ENCODE measurements at places on chromosomes 6 and 20.

DNA sequence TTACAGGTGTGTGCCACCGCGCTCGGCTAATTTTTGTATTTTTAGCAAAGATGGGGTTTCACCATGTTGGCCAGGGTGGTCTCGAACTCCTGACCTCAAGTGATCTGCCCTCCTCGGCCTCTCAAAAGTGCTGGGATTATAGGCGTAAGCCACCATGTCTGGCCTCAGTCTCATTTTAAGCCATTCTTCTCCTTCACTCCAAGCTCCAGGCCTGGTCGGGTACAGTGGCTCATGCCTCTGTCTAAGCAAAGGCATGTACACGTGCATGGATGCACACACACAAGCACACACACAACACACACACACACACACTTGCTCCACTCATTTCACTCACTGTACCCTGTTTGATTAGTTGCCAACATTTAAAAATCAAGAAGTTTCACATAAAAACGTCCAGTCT is 7.7 kb upstream of the PARD6B start:
- DNase-seq = no peak

DNA sequence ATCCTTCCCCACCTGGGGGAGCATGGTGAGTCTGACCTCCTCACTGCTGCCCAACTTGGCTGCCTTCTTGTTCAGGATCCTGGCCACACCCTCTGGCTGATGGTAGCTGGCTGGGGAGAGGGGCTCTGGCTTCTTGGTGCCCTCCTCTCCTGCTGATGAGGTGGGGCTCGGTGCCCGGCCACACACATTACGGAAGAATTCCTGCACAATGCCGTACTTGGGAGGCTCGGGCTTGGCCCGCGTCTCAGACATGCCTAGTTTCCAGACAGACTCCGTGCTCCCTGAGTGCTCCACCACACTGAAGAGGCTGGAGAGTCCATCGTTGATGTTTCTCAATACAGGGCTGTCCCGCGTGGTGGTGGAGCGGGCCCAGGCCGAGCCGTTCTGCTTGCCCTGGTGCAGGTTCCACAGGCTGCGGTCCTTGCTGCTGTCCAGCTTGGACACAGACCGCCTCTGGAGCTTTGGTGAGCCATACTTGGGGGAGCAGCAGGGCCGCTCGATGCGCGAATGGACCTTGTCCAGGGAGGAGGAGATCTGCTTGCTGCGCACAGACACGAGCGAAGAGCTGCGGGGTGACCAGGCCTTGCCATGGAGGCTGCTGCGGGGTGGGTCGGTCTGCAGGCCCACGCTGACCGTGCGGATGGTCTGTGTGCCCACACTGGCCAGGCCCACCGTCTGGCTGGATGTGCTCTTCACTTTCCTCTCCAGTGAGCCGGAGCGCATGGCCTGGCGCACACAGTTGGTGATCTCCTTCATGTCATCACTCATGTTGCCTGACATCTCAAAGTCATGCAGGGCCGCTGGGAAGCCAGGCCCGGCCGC is 19.9 kb upstream of the DSN1 start:
- no peak for DNase-seq

DNA sequence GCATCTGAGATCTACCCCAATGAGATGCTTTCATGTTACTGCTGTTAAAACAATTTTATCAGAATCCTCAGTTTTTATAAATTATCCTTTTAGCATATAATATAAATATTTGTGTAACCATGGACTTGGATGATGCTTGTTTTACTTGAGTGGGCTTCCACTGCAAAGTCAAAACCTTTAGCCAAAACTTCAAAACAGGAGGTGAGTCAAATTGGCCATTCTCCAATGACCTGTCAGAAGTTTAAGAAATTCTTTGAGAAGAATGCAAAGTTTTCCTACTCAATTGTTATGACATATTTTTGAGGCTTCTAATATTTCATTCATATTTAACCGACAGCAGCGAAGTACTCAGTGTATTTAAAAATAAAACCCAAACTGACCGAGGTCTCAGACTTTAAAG is 507.9 kb downstream of the EYS start:
- no peak for DNase-seq

DNA sequence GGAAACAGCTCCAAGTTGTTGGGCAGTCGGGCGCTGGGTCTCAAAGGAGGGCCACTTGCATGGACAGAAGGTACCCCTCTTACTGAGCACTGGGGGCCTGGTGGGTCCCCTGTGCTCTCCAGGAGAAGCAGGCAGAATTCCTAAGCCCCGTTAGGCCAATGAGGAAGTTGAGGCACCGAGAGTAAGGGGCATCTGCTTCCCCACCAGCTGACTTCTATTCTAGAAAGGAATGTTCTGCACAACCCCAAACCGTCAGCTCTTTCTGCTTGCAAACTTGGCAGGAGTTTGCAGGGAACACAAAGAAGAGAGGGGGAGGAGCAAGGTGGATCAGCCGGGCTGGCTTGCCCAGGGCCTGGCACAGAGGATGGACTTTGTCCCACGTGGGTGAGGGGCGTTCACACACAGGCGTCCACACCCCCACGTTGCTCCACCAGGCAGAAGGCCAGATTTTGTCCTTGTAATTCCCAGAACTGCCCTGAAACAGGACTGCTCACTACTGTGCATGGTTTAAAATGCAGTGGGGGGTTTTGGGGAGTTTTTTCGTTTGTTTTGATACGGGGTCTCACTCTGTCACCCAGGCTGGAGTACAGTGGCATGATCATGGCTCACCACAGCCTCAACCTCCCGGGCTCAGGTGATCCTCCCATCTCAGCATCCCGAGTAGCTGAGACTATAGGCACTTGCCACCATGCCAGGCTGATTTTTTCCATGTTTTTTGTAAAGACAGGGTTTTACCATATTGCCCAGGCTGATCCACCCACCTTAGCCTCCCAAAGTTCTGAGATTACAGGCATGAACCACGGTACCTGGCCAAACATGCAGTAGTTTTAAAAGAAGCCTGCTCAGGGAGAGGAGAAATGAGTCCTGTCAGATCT is 93.3 kb downstream of the SNX5 start:
- DNase-seq = no peak

- DNase-seq = peak; percentile 68
Observed at GRCh38 chr6:148203970-148204369, 138.7 kb upstream of the SASH1 start.

GRCh38 chr20:39875492-39876110 is 813.4 kb downstream of the MAFB start:
- no peak for DNase-seq

DNA sequence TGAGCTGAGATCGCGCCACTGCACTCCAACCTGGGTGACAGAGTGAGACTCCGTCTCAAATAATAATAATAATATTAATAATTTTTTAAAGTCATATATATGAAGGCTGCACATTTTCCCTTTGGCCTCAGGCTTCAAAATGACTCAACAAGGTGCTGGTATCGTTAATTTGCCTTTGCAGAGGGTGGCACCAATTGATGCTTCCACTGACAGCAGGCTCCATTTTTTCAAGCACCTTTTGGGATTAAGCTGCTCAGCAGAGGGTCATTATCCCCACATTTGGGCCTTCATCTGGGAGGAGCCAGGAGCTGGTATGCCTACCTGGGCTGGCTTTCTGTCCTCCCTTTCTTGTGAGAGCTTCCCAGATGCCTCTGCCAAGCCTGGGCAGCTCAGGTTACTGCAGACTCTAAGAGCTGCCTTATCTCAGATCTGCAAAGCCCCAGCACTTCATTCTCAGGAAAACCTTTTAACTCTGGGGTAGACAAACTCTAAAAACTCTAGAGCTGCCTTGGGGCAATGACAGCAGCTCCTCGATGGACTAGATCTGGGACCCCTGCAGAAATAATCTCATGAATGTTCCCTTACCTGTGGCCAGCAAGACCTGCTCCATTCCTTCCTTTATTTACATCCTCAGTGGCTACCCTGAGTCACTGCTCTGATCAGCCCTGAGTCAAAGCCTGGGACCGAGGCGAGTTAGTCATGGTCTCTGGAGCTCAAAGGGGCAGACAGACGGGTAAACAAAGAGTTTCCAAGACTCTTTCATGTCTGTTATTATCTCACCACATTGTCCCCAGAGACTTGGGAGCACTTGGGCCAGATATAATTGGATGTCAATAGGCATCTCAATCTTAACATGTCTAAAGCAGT is 80.0 kb upstream of the EYA2 start:
- no peak for DNase-seq

GRCh38 chr20:40565001-40565681 is 123.9 kb downstream of the MAFB start:
- no peak for DNase-seq

- DNase-seq = peak; percentile 25
Observed at GRCh38 chr6:11538052-11538818, 686 bp downstream of the TMEM170B start.

DNA sequence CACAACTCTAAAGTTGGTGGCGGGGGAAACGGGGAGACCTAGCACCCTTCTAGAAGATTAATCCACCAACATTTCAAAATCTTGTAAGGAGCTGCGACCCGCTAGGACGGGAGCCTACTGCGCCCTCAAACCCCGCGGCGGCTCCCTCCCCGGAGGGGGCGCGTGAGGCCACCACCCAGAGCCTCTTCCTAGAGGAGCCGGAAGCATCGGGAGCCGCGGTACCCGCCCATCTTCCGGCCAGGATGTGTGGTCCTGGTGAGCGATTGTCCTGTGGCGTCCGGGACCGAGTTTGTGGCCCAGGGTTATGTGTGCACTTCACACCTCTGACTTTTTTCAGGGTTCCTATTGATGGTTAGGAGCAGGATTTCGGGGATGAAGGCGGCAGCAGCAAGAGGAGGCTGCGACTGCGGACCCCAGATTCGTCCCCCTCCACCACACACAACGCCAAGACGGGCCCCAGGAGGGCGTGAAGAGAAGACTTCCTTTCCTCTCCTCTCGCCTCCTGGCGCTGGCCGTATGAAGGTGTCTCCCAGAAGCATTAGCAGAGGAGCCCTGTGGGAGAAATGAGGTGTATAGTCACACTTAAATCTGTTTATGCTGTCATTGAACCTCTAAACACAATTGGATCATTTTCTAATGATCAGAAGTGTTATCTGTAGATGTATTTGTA is 10.7 kb downstream of the ZNF165 start:
- no peak for DNase-seq

DNA sequence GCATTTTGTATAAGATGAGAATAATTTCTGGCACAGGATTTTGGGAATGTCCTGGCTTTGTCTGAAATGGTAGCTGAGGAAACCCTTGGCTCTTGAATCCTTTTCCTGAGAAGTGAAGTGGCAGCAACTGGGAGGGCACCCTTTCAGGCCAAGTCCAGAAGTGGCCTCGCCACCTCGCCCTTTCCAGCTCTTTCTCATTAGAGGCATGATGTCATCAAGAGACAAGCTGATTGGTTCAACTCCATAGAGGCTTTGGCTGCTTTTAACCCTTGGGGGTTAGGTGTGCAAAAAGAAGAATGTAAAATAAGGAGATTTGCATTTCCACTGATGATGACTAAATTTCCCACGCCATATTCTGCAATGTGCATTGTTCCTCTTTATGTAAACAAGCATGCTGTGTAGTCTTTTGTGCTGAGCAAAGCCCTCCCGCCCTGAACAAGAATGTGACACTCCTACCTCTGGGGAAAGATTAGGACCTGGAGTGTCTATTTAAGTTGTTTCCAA is 116.5 kb downstream of the TCP11 start:
- no peak for DNase-seq

DNA sequence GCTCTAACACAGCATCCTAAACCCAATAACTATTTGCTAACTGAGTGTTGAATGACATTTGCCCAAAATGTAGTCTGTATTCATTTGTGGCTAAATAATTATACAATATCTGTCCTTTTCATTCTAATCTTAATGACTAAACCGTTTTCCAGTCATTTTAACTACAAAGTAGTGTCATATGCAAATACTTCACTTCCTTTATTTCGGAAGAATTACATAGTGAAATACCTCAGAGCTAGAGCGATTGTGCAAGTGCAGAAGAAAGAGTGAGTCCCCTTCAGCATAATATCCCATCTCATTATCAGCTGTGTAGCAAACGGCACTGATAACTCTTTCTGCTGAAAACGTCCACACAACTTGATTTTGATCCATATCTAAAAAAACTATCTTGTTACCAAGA is 66.2 kb downstream of the ROS1 start:
- DNase-seq = no peak

- DNase-seq = no peak
Observed at GRCh38 chr6:26025047-26025893, 62.0 kb upstream of the HFE start.

GRCh38 chr20:18858816-18859215 is 45.2 kb downstream of the SCP2D1 start:
- no peak for DNase-seq

DNA sequence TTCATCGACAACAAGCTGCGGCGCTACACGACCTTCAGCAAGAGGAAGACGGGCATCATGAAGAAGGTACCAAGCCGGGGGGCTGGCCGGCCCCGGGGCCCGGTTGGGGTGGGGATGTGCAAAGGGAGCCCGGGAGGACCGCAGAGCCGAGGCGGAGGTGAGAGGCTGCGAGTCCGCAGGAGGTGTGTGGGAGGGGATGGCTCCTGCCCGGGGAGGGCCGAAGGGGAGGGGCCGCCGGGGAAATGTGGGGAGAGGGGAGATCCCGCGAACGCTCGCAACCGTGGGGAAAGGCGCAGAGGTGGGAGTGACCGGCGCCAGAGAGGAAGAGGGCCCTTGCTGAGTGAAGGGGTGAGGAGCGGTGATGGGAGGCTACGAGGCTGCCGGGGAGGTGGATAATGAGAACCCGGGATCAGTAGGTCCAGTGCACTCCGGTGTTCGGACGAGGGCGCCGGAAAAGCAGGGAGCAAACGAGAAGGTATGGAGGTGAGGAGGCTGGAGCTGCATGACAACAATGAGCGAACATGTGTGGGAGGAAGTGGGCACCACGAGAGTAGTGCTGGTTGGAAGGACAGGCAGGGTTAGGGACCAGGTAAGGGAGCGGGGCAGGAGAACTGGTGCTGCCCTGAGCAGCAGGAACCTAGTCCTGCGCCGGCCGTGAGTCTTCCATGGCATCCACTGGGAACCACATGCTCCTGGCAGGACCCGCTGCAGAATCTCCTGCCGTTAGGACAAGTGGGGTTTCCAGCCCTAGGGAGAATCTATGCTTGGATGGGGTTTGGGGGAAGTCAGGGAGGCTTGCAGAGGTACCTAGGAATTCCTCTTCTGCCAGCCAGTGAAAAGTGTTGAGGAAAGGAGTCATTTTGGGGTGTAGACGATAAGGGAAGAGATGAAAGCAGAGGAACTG is 1.3 kb downstream of the SRF start:
- DNase-seq = peak; percentile 56

GRCh38 chr6:51459958-51460357 is 627.5 kb downstream of the PKHD1 start:
- no peak for DNase-seq

DNA sequence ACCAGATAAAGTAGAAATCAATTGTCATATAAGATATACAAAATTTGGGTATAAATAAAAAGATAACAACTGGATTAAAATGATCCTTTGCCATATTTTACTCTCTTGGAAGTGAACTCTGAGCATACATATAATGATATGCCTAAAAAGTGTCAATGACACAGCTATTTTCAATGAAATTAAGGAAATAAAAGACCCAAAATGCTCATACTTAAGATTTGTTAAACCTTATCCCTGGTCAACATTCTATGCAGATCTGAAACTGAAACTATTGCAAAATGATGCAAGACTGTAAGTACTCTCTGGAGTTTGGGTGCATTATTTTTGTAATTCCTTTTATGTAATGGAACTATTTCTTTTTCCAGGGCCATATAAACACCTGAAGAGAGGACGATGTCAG is 119.0 kb upstream of the SGK1 start:
- DNase-seq = no peak
